ENCODE measurements at places on chromosomes 6 and 20.

DNA sequence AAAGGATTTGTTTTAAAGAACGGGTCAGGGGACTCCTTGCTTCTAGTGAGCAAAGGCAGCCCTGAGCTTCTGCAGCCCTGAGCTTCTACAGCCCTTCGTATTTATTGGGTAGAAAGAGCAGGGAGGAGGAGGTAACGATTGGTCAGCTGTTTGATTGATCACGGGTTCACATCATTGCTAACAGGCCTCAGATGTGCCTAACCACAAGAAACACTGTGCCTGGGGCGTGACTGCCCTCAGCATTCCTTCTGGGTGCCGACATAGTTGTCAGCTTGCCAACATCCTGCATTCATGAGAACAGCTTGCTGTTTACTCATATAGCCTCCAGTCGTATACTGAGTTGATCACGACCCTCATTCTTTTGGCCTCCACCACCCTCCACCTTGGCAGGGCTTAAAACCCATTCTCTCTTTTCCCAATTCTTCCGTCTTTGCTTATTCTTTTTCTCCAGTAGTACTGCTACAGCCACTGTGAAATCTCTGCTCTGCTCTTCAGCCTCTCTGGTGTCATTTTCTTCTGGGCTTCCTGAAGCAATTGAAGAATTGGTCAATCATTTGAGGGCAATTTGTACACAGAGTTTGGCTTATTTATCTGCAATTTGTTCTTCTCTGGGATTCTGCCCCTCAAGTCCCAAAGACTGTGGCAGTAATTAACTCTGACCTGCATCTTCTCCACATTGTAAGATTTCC, 25.4 kb upstream of the NOP56 start:
- no peak for DNase-seq

DNA sequence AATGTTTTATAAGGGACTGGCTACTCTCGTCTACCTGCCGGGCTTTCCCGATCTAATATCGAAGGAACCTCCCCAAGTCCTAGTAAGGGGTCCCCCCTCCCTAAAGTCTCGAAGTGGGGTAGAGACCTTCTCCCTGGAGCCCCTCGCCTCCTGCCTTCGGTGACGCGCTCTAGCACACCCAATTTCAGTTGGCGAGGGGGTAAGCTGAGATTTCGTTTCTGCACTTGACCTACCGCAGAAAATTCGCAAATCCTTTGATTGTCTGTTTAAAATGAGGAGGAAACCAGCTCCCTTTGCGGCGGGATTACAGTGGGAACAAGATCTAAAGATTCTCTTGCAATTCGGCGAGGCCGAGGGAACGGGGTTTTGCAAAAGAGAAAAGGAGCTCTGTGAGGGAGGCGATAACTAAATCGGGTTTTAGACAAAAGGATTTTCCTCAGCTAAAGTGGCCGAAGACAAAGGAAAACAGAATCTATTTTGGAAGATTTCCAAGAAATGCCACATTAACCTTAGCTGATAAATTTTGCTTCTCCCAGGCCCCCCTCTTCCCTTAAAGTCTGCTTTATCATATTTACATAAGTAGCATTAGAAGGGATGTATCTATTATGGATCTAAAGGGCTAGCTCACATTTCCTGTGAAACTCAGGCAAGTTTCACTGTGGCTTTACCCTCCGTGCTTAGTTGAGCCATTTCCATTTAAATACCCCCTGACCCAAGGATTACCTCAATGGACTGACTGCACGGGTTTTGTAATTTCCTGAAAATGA, 8.4 kb downstream of the SIM1 start:
- no peak for DNase-seq

DNA sequence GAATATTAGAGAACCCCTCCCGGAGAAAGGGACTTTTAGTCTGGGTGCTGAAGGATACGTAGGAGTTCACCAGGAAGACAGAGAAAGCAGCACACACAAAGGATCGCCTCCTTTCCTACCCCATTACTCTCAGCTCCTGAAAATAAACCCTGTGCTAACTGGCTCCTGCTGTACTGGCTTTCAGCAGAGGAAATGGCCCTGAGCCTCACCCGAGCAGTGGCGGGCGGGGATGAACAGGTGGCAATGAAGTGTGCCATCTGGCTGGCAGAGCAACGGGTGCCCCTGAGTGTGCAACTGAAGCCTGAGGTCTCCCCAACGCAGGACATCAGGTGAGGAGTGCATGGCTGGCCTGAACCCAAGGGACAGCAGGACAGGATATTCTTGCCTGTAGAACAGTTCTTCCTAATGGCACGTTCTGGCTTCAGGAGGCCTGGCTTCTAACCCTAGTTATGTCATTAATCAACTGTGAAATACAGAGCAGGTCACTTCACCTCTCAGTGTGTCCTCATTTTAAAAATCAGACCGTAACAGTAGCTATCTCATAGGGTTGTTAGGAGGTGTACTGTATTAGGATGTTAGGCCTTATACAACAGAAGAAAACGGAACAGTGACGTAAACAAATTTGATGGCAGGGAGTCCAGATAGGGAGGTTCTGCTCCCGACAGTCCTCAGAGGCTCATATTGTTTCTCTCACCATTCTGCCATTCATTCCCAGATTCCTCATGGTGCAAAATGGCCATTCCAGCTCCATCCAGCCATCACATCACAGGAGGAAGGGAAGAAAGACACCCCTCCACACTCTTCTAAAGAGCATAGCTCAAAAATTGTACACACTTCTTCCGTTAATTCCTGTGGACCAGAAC, 1.8 kb downstream of the RBCK1 start:
- DNase-seq = peak; percentile 81

DNA sequence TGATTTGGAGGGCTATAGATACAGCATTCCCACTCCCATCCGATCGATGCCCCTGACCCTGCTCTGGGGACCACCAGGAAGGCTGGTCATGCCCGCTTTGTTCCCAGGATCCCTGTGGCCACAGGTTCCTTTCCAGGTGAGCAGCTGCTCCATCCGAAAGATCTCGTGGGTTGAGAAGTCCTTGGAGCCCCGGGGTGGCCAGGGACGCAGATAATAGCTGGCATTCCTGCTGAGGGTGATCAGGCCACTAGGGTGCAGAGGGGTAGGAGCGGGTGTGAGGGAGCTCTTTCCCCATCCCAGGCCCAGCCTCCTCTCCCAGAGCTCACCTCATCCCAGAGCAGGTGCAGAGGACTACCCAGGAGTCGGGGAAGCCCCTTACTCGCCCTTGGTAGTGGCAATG, 7.4 kb downstream of the ADAM33 start:
- no peak for DNase-seq

Measured in spleen (tissue), 13 donors.